ENCODE measurements at places on chromosomes 7 and 10.

GRCh38 chr7:28108747-28109146 is 71.8 kb downstream of the JAZF1 start:
- no peak for DNase-seq

GRCh38 chr7:115099906-115100305 is 178.0 kb downstream of the MDFIC start:
- DNase-seq, result no peak

- no peak for DNase-seq
Measured at GRCh38 chr10:132370426-132371340, 26.3 kb upstream of the PWWP2B start.

- no peak for DNase-seq
Measured at GRCh38 chr10:26739071-26739631, 41.6 kb downstream of the PDSS1 start.

DNA sequence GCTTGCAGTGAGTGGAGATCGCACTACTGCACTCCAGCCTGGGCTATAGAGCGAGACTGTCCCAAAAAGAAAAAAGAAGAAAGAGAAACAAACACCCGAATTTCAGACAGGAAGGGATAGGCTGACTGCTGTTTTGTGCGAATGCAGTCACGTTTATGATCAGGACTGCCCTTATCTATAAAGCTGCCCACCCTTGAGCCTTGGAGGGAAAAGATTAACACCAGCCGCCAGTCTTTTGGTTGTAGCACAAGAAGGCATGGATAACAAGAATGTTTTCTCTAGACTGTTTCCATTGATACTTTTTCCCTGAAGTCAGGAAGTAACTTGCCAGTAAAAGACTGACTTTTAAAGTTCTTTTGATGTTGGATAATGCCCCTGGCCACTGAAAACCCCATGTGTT is 314.0 kb downstream of the BICC1 start:
- DNase-seq, result no peak

All from CD4-positive, alpha-beta T cell (primary cell).